Panc1 (cell line): ENCODE measurements at places on chromosomes 5 and 9. TPM values are rescaled to one million over a fixed set of nuclear protein-coding genes. Genes with fewer than 3 reads are reported as not detected.
A peak's percentile ranks its signal among the peaks of the same experiment; 100 is the strongest.

- H3K27me3 ChIP-seq = no peaks in the 10 kb centered on the region
- H3K27ac ChIP-seq = no peak overlapping the region
- H3K4me3 ChIP-seq = no peak overlapping the region
- H3K4me1 ChIP-seq = no peaks in the 10 kb centered on the region
Observed at GRCh38 chr9:12696931-12697622, 3.9 kb downstream of the TYRP1 start.

Gene IL5
- total RNA-seq = not detected

GRCh38 chr5:135033901-135034235, at the start of gene PITX1:
Gene PITX1 (minus strand): TSS chr5:135034228. CDS start chr5:135033881, 347 bp downstream.
- peak within 1 kb of the TSS; percentile 76 for H3K4me3 ChIP-seq
- H3K36me3 ChIP-seq = peaks cover 4% of the 10 kb centered on the region; the same call in 1 of the 2 replicates
- H3K4me1 ChIP-seq = peaks cover 24% of the 10 kb centered on the region
- DNase-seq = no peak
- H3K27ac ChIP-seq = peak within 1 kb of the TSS; percentile 92
- no peaks in the 10 kb centered on the region for H3K27me3 ChIP-seq

DNA sequence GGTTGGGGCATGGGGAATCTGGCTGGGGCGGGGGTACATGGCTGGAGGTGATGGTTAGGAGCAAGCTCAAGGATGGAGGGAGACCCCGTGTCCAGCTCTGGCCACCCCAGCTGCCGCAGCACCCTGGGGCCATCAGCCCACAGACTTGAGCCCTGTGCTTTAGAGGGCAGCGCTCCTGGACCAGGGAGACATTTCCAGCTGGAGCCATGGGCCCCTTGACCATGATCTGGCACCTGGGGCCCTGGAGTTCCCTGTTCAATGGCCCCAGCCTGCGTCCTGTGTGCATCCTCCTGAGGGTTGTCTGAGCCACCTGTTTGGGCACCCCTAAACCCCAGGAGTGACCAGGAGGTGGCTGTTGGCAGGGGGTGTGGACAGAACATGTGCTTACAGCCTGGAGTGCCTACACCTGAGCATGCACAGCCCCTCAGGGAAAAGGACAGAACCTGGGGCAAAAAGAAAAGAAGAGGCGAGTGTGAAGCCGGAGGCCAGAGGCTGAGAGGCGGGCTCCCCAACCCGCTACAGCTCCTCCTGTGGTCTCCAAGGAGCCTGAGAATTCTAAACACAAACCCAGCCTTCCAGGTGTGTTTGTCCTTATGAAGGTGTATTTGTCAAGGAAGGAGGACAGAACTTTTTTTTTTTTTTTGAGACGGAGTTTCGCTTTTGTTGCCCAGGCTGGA, 126.7 kb downstream of the C9orf50 start:
- peak overlapping the region; percentile 97 for H3K27ac ChIP-seq
- H3K4me1 ChIP-seq = peaks cover 63% of the 10 kb centered on the region
- DNase-seq = no peak
- H3K36me3 ChIP-seq = no peaks in the 10 kb centered on the region

DNA sequence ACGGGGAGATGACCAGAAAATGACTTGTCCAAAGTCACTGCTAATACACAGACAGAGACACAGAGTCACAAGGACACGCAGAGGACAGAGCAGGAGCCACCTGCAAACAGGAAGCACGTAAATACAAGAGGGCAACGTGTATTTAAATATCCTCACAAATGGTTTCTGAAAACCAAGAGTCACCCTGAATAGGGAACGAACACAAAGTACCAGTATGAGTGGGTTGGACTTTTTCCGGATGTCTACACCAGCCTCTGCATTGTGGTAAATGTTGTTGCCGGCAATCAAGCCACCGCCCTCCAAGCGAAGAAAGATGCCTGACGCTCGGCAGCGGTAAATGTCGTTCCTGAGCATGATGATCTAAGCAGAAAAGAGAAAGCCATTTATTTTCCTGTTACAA, 44.5 kb downstream of the FBXO10 start:
- no peaks in the 10 kb centered on the region for H3K27me3 ChIP-seq
- no peaks in the 10 kb centered on the region for H3K4me1 ChIP-seq
- H3K27ac ChIP-seq = no peak overlapping the region
- no peaks in the 10 kb centered on the region; the same call in 1 of the 2 replicates for H3K36me3 ChIP-seq

DNA sequence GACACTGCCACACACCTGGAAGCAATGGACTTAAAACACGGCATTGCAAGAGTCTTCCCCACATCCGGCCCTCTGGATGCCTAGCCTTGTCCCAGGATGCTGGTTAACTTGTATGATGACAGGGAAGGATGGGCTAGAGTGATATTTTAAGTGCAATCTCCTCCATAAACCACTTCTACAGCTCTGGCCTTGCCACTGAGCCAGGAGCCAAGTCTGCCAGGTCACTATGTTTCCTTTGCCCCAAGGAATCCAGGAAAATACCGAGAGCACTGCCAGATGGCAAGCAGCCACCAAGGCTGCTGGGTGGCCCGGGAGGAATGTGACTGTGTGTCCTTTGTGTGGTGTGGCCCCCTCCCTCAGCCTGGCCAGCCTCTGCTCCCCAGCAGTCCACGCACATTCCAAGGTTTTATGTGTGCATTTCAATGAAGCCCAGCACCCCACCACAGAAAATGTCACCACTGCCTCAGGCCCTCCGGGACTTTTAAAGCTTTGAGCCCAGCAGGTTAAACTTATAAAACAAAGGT, 106.0 kb downstream of the FRMD3 start:
- H3K4me3 ChIP-seq = 0 out of 2 replicates have a peak overlapping the region, but pooled peaks have one; percentile 12
- peaks cover 37% of the 10 kb centered on the region for H3K4me1 ChIP-seq
- no peaks in the 10 kb centered on the region for H3K36me3 ChIP-seq

DNA sequence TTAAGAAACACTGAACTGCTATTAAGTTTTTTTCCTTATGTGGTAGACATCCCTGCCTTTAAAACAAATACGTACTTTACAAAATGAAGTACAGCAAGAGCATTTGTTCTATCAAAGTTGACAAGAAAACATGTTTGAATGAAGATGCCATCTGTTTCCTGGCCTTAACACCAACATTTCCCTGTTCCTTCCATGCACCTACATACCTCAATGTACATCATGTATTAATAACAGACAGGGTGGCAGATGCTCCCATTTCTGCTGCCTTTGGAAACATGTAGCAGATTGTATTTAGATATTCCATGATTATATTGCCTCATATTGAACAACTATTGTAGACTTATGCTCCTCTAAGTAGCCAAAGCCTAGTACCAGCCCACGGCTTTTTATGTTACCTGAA, 104.4 kb downstream of the PJA2 start:
- no peaks in the 10 kb centered on the region for H3K4me1 ChIP-seq
- peaks cover 7% of the 10 kb centered on the region for H3K27me3 ChIP-seq
- no peaks in the 10 kb centered on the region for H3K36me3 ChIP-seq
- no peak overlapping the region for H3K27ac ChIP-seq
- no peak overlapping the region for H3K4me3 ChIP-seq
- no peak for DNase-seq

DNA sequence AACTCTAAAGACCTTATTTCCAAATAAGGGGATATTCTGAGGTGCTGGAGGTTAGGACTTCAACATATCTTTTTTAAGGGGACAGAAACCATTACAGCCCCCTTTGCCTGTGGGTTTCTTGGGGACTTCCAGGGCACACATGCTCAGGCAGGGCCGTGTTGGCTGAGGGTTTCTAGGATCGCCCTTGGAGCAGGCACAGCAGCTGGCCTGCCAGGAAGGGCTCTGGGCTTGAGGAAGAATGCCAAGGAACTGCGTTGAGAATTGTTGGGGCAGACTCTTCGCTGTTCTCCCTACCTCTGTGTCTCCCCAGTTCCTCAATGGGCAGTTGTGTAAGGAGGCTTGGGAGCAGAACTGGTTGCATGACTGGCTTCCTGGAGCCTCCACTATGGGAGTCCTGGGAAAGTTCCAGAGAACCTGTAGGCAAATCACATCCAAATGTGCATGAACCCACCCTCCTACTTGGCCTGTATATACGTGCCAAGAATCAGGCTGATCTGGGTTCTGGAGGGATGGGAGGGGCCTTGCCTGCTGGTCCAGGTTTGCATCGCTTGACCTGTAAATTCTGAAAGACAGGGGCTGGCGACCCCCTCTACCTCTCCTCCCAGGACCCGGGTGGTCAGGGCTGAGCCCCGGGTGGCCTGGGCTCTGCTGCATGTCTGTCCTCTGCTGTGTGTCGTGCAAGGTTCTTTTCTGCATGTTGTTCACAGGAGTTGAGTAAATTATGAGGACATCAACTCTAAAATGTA, 65.5 kb downstream of the HSPA4 start:
- no peaks in the 10 kb centered on the region for H3K36me3 ChIP-seq
- DNase-seq = no peak

DNA sequence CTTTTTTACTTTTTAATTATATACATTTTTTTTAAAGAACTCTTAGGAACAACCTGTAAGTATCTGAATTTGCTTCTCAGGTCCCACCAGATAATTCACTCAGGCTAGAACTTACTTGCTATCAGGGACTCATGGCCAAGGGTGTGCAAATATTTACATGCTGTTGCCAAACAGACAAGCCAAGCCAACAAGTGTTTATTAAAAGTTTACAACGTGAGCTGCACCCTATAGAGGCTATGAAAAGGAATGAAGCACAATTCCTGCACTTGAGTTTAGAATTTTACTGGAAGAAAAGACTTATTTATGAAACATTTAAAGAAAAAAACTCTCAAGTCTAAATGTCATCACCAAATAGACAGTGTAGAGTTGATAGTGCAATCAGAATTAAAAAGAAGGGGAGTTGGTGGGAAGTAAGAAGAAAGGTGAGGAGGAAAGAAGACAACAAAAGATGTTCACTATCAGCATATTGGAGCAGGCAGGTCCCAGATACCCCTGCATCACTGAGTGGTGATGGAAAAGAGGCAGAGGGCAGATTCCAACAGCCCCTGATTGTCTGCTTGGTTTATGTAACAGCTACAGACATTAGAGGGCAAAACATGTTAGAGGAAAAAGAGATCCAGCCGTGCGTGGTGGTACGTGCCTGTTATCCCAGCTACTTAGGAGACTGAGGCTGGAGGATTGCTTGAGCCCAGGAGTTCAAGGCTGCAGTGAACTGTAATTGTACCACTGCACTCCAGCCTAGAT, 32.8 kb downstream of the SH3RF2 start:
- H3K27ac ChIP-seq = peak overlapping the region; percentile 20; the same call in 1 of the 2 replicates
- DNase-seq = no peak
- H3K27me3 ChIP-seq = no peaks in the 10 kb centered on the region
- no peak overlapping the region for H3K4me3 ChIP-seq

DNA sequence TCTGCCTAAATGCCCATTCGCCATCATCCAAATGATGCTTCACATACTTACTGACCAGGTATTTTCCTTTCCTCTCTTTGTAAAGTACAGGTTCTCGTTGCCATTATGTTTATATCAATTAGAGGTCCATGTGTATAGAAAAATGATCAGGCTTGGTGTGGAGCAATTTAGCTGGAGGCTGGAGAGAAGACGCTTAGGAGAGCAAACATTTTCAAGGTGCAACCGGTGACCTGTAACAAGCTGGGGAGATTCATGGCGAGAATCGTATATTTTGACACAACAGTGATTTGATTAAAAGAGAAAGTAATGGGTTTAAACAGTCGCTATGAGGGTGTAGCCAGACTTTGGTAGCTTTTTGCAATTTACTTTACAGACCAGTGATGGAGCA, 170.9 kb upstream of the TBCA start:
- no peaks in the 10 kb centered on the region for H3K4me1 ChIP-seq
- DNase-seq = no peak
- peaks cover 3% of the 10 kb centered on the region; the same call in 1 of the 2 replicates for H3K27me3 ChIP-seq
- no peaks in the 10 kb centered on the region for H3K36me3 ChIP-seq

Gene ADAMTS6
- total RNA-seq = 0.64 TPM

DNA sequence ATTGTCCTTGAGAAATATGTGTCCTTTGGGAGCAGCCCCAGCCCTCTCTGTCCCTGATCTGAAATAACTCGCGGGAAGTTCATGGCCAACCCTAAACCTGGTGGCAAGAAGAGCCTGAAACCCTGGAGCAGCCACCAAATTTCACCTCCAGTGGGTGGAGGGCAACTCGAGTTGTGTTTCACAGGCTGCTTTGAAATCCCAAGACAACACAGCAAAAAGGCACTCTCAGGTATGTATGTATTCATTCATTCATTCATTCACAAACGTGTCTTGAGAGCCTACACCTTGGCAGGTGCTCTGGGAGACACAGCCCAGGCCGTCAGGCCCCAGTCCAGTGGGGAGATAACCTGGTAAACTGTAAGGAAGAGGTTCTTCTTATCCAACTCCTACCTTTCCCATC, 35.7 kb upstream of the ALDH1B1 start:
- H3K27me3 ChIP-seq = no peaks in the 10 kb centered on the region
- no peaks in the 10 kb centered on the region for H3K4me1 ChIP-seq
- H3K27ac ChIP-seq = no peak overlapping the region
- no peaks in the 10 kb centered on the region for H3K36me3 ChIP-seq
- DNase-seq = no peak

Gene SIT1
- total RNA-seq = not detected

Gene MAMDC4
- total RNA-seq = 6.3 TPM

Gene ACSL6
- 0.18 TPM for total RNA-seq

GRCh38 chr5:57586649-57587048, 104.0 kb upstream of the ACTBL2 start:
- no peak overlapping the region for H3K4me3 ChIP-seq
- no peak overlapping the region for H3K27ac ChIP-seq
- no peak for DNase-seq

GRCh38 chr5:83265318-83265717, 188.0 kb downstream of the XRCC4 start:
- H3K27ac ChIP-seq = no peak overlapping the region; the same call in 1 of the 2 replicates
- no peaks in the 10 kb centered on the region for H3K36me3 ChIP-seq
- DNase-seq = peak; percentile 5

- H3K4me3 ChIP-seq = no peak overlapping the region
- H3K27ac ChIP-seq = no peak overlapping the region
- no peaks in the 10 kb centered on the region for H3K36me3 ChIP-seq
Observed at GRCh38 chr9:20242510-20243189, 379.6 kb downstream of the MLLT3 start.

DNA sequence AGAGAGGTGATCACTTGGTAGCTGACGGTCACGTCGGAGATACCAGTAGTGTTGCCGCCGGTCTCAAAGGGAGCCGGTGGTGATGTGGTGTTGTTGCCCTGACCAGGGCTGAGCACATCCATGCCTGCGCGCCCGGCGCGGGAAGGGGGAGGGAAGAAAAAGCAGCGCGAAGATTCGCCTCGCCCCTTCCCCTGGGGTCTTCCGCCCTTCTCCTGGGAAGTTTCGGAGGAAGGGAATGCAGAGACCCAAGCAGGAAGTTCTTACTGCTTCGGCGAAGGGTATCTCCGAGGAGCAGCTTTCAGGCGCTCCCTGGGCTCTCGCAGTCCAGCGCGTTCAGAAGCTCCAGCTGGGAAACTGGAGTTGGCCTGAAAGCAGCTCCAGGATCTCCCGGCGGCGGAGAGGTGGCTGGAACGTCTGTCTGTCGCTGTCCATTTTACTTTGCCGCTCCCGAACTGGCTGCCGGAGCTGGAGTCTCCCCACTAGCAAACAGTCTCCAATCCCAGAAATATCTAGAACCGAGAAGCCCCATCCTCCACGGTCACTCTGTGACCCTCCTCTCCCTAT, 565 bp downstream of the HTR1A start:
- no peak overlapping the region for H3K27ac ChIP-seq
- H3K4me1 ChIP-seq = no peaks in the 10 kb centered on the region
- no peak overlapping the region for H3K4me3 ChIP-seq
- no peak for DNase-seq
- no peaks in the 10 kb centered on the region for H3K36me3 ChIP-seq

Gene PCDHB16
- total RNA-seq = 1.8 TPM

Gene MIER3
- total RNA-seq = 29.7 TPM

Gene AHRR
- total RNA-seq = 23.6 TPM
